ENCODE measurements at places on chromosomes 2 and 18. TPM values are rescaled to one million over a fixed set of nuclear protein-coding genes. Genes with fewer than 3 reads are reported as not detected.

PARD3B gene
- polyA plus RNA-seq = 40.4 TPM

BCL11A gene
- polyA plus RNA-seq = 13.6 TPM

MOGAT1 gene
- polyA plus RNA-seq = not detected

APOB gene
- 2.1 TPM for polyA plus RNA-seq

NDUFV2 gene
- polyA plus RNA-seq = 163 TPM

CASP8 gene
- polyA plus RNA-seq = 14.8 TPM

NCKAP5 gene
- 7.3 TPM for polyA plus RNA-seq

IL1RL1 gene
- polyA plus RNA-seq = 0.69 TPM

DSG1 gene
- polyA plus RNA-seq = 0.04 TPM

FBXO41 gene
- polyA plus RNA-seq = 1.8 TPM

AUP1 gene
- polyA plus RNA-seq = 107 TPM

MBD5 gene
- 56.4 TPM for polyA plus RNA-seq

PPIL3 gene
- polyA plus RNA-seq = 79.9 TPM

ADD2 gene
- 5.6 TPM for polyA plus RNA-seq

DNA sequence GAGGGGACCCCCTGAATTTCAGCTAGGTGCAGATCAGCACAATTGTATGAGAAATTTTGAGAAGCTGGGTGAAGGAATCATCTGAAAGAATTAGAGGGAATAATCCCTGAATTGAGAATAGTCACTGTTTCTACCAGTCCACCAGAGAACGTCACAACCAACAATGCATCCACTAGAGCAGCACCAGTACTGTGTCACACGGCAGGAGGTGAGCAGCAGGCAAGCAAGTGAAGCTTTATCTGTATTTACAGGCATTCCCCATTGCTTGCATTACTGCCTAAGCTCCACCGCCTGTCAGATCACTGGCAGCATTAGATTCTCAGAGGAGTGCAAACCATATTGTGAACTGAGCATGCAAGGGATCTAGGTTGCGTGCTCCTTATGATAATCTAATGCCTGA, 40.7 kb downstream of the GDF7 start:
- DNase-seq = no peak

DNA sequence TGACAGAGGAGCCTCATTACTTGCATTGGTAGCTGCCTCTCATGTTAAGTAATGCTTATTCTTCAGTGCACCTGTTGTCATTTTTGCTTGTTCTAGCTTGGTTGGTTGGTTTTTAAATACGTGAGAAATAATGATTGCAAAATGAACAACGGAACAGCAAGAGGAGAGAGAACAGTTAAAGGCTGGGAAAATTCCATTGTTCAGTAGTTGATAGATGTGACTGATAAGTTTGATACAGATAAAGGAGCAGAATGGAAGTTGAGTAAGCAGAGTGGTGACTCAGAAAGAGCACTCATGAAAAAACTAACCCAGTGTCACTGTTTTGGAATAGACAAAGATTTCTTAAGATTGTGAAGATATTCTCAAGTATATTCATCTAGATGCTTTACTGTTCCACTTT, 50.5 kb downstream of the MTA3 start:
- DNase-seq = no peak

DNA sequence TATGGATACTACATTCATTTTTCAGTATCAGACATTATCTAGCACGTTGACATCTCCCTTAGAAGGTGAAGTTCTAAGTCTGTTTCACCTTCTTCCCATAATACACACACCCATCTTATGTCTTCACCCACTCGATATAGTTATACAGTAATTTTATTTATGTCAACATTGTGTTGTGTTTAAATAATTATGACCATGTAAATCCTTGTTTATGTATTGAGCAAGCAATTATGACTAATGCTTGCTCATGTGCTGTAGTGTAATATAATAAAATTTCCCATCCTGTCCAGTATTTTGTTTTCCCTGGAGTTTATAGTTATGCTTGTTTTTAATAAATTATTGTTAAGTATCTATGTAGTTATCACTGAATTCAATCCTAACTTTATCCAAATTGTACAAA, 163.2 kb downstream of the MTX2 start:
- DNase-seq = no peak

DNA sequence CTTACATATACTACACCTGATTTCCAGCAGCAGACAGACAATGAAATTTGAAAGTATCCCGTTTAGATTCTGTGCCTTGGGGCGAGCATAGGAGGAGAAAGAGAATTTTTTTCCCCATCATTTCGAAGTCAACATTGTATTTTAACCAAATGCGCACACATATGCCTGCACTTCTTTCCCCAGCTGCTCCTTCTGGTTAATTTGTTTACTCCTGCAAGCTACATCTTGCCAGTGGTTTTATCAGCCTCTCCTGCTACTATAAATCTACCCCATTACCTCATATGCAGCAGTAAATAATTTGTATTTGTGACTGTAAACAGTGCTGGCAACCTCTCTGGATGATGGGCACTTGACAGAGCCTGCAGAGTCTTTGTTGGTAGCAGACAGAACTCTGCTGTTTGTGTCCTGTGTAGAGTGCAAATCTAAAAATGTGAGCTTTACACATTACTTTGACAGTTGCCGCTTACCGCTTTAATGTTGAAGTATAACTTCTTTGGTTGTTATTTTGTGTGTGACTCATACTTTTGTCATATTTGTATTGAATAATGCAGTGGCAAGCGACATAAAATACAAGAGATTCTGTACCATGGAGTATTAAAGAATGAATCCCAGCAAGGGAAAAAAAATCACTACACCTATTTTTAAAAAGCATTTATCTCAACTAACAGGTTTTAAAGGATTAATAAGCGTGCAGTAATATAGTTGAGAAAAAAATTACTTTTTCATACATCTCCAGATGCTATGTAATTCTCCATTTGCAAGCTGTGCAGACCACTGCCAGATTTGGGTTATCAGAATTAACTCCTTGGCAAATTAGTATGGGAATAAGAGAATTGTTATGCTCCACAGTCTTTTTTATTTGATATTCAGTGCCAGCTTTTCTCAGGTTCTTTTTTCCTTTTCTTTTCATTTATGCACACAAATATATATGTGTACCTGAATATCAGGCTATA, 536.8 kb downstream of the XIRP2 start:
- DNase-seq = no peak

- no peak for DNase-seq
Measured at GRCh38 chr2:206045251-206045650, 40.7 kb downstream of the INO80D start.

- DNase-seq = no peak
Measured at GRCh38 chr2:239803102-239803765, 221.9 kb downstream of the NDUFA10 start.

- no peak for DNase-seq
Measured at GRCh38 chr2:211144078-211144477, 587.7 kb downstream of the CPS1 start.

- no peak for DNase-seq
Measured at GRCh38 chr2:212711856-212712255, 173.3 kb upstream of the ERBB4 start.

DNA sequence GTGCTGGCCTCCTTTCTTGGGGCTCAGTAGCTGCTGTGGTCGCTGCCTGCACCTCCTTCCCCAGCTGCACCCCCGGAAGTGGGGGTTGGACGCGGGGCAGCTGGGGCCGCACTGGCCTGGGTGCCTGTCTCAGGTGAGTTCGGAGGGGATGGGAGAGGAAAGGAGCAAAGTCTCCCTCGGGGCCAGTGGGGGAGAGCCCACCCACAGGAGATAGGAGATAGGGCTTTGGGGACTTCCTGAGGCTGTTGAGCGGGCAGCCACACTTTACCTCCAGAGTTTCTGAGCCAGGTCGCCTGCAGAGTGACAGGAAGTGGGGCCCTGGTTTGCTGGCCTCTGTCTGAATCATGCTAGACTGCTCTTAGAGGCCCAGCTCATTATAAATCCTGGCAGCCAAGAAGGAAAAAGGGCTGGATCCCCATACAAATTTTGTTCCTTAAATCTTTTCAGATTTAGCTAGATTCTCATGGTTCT, 8.1 kb downstream of the MBP start:
- DNase-seq = no peak
